ENCODE measurements at places on chromosomes 3 and 15.

DNA sequence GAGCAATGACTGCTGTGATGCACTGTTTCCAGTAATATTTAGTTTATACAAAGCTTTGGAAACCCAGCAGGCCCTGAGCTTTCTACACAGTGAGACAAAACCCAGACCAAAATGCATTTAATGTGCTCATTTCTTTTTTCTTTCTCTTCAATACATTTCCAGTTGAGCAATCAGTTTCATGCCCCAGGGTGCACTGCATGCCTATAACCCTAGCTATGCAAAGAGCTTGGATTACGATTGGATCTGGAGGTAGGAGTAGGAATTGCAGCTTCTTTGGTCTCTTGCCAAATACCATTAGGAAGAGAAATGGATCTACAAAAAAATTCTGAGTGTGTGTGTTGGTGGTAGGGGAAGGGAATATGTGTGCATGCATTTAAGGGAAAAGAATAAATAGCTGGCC is 1001.4 kb downstream of the SQOR start:
- DNase-seq = no peak

DNA sequence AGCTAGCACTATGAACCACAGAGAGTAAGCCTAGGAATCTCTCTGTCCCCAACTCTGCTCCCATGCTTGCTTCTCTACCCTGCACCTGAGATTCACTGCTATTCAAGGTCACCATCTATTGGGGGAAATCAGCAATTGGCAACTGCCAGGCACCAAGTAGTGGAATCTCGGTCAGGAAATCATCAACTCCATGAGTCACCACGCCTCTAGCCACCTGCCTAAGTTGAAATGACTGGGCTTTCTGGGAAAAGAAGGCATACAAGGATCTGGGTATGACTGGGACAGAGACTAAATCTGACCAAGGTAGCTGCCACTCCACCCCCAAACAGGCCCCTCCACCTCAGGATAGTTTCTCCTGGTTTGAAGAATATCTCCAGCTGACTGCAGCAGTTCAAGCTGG is 464.1 kb upstream of the CBLB start:
- DNase-seq = peak; percentile 37

GRCh38 chr3:167575000-167575600 is 78.6 kb downstream of the WDR49 start:
- DNase-seq = no peak

GRCh38 chr3:15313461-15313860 is 18.9 kb downstream of the SH3BP5 start:
- no peak for DNase-seq

GRCh38 chr3:146709969-146710368 is 104.8 kb upstream of the PLSCR5 start:
- DNase-seq = no peak

GRCh38 chr3:104648823-104649222 is 717.9 kb upstream of the ALCAM start:
- no peak for DNase-seq

DNA sequence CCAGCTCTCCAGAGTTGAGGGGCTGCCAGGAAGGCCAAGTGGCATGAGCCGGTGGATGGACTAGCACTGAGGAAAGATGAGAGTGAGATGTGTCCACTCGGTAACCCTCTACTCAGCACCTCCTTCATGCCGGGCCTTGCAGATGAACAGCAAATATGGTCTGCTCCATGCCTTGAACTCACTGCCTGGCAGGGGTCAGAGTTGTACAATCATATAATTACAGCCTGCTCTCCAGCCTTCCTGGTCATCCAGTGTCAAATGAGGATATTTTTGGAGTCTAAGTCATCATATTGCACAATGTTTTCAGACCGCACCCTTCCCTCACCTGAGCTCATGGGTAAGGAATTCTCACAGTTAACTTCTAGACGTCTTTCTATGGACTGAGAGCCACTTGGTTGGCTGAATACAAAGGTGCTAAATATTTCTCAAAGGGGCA is 4.9 kb downstream of the MGLL start:
- no peak for DNase-seq

GRCh38 chr3:53102601-53103147 is 27.6 kb downstream of the RFT1 start:
- peak; percentile 27 for DNase-seq

GRCh38 chr3:42745291-42745745 is 27.7 kb downstream of the CCDC13 start:
- DNase-seq = no peak

DNA sequence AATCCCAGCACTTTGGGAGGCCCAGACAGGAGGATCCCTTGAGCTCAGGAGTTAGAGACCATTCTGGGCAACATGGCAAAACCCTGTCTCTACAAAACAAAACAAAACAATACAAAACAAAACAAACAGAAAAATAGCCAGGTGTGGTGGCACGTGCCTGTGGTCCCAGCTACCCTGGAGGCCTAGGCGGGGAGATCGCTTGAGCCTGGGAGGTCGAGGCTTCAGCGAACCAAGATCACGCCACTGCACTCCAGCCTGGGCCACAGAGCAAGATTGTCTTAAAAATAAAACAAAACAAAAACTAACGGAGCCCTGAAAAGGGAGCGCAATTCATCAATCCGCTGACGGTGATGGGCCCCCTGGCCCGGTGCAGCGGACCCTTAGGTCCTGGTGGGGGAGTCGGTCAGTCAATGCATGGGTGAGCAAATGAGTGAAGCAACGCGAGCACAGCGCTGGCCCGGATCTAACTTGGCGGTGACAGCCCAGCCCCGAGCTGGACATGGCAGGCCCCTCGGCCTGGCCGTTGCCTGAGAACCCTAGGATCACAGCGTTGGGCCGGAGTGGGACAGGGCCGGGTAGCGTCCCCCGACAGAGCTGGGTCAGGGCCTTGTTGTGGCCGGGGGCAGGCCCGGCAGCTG is 52.4 kb upstream of the BLM start:
- no peak for DNase-seq

DNA sequence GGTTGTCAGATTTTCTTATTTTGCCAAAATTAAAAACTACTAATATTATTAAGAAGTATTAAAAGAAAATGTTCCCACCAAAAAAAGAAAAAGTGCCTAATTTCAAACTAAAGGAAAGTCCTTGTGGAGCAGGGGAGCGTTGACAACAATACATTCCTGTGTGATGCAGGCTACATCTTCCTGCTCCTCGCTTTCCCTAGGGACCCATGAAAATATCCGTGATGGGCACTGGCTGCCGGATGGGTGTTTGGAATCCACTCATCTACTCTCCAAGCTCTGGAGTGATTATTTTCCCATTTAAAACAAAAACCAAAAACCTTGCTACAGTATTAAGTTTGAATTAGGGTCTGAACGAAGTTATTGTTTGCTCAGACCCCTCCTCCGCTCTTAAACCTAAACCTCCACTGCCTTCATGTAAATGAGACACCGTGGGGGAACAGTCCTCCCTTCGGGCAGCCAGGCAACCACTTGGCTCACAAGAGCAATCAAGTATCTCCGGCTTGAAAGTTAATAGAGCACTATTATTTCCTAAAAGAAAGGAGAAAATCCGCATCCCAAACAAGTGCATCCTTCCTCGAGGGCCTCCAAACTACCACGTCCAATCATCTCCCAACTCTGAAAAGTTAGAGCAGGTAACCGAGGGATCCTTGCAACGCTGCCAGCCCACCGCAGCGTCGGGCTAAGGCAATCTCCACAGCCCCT is 1.5 kb downstream of the ITGB5 start:
- DNase-seq = no peak

GRCh38 chr3:179772297-179772696 is 119.5 kb downstream of the USP13 start:
- DNase-seq = no peak

DNA sequence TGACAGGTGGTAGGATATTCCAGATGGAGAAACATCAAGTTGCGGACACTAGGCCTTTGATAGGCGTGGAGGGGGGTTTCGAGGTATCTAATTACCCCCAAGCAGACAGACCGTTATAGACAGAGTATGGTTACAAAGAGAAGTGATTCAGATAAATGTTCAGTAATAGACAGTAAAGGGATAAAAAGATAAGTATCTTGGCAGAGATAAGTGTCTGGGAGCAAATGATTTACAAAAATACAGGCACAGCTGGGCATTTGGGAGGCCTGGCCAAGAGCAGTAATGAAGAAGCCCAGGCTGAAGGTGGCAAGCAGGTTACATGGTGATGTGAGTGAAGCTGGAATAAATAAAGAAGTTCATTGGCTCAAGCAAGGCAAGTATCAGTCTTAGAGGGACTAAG is 659 bp upstream of the MYH15 start:
- DNase-seq = no peak

- DNase-seq = no peak
Observed at GRCh38 chr3:127867986-127868385, 45.7 kb upstream of the MGLL start.

GRCh38 chr3:143771939-143772338 is 76.3 kb downstream of the SLC9A9 start:
- DNase-seq = no peak

GRCh38 chr3:127476936-127477335 is 113.6 kb downstream of the TPRA1 start:
- no peak for DNase-seq

DNA sequence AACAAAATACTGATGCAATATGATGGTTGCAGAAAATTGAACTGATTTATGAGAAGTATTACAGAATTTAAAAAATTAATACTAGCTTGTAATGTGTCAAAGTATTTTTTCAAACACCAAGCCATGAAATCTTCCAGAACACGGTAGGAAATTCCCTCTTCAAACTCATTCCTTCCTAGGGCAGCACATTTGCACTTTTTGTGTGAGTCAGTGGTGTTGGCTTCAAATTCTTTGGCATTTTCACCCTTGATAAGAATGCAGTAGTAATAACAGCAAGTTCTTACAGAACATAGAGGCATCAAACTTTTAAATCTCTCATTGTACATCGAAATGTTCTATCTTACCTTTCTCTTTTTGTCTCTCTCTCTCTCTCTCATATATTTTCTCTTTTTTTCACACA is 191.8 kb downstream of the CGGBP1 start:
- DNase-seq = no peak

GRCh38 chr3:19002606-19003005 is 145.7 kb upstream of the KCNH8 start:
- DNase-seq = no peak

- no peak for DNase-seq
Observed at GRCh38 chr3:105944721-105945120, 75.9 kb upstream of the CBLB start.

- DNase-seq = no peak
Observed at GRCh38 chr15:78104119-78104479, 11.7 kb downstream of the SH2D7 start.

DNA sequence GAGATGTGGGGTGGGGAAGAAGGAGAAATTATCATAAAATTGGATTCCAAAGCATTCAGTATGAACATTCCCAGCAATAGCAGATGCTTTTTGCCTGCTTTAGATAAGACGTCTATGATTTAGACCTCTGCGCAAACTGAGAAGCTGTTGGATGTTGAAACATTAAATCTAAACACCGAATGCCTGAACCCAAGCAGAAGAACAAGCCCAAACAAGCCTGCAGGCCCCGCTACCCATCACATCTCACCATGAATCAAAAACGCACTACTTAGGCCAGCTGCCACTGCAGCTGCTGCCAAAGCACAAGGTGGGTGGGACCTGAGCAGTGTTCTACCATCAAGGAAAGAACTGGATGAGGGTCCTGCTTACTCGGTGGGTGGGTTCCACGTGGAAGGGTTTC is 24.4 kb upstream of the THBS1 start:
- DNase-seq = no peak

DNA sequence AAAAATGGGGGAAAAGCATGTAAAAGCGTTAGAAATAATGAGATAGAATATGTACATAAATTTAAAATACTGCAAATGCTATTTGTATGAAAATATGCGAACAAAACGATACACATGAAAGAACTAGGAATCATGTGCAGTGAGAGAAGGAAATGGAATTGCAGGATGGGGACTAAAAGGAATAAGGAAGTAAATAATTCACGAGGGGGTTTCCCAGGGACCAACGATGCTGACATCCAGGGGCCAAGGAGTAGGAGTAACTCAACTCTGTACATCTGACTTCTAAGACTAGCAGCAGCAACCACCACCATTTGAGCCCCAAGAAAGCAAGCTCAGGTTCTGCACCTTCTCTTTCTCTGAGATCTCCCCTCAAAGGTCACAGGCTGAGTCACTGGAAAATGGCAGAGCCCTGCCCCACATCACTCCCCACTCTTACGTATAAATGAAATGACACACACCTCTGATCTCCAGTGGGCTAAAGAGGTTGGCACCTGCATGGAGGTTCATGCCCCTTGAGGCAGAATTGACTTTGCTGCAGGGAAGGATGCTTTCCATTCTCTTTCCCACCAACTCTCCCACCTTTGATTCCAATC is 100.0 kb upstream of the DLG1 start:
- DNase-seq = no peak

- DNase-seq = no peak
Observed at GRCh38 chr3:69665026-69665737, 74.1 kb upstream of the MITF start.

GRCh38 chr3:150255413-150255812 is 152.7 kb upstream of the TSC22D2 start:
- no peak for DNase-seq

DNA sequence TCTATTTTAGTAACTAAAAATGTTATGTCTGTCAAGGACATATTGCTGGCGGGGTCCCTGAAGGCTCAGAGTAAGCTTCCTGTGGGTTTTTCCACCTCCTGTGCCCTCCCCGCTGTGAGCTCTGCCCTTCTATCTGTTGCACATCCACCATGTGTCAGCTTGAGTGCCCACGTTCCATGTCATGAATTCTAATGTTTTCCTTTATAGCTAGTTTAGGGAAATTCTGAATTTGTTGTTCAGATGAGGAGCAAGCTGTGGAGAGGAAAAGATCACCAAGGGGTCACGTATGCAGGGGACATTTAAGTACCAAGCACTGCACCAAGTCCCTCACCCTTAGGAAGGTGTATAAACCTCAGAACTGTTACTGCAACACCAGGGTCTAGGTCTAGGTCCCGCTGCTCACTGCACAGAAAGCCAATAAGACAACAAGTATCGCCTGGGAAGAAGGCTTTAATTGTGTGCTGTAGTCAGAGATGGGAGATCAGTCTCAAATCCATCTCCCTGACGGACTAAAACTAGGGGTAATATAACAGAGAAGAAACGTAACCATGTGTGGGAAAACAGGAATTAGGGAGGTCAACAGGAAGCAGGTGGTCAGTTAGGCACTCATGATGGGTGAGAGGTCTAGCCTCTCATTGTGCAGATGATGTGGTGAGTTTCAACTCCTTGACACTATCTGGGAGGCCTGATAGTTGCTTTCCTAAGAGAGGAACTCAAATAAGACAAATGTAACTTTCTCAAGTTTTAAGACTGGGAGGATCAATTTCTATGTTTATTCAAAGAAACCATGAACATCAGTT is 9.7 kb downstream of the GP9 start:
- no peak for DNase-seq

DNA sequence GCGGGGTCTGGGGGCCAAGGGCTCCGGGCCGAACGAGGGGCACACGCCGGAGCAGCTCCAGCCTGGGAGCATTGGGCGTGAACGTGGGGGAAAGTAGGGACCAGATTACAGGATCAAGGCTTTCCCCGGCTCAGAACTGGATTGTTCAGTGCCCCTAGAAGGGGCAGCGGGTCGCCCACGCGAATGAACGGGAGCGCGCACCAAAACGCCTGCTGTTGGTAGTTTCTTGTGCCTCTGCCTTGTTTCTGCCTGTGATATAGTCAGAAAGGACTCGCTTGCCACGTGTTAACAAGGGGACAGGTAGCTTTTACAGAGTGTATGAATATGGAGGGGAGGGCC is 1.1 kb downstream of the CASR start:
- DNase-seq = no peak

All from GM12878 (cell line).